ENCODE measurements at places on chromosomes 7 and 10.

GRCh38 chr10:50592961-50593418 is 30.8 kb downstream of the SGMS1 start:
- DNase-seq: no peak

GRCh38 chr10:76950354-76950753 is 687.3 kb downstream of the KCNMA1 start:
- DNase-seq: no peak

- no peak for DNase-seq
Observed at GRCh38 chr10:5742116-5742515, 57.5 kb downstream of the TASOR2 start.

GRCh38 chr10:101130984-101131961 is at the start of gene TLX1:
TLX1 (plus strand) TSS chr10:101131300; CDS start chr10:101131542, 242 bp downstream.
- DNase-seq: no peak

DNA sequence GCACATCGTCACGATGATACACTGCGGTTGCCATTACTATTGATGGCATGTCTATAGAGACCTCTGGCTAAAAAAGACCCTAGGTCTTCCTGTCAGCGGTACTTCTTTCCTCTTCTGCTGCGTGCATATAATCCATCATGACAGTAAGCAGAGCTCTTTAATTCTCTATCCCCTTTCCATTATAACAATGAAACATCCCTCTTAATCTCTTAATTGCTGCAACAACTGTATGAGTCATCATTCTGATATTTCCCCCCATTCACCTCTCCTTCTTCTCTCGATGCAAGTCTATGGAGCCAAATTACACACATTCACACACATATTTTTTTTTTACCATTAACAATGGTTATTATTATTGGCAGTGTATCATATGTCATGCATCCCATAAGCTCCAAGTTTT is 45.2 kb upstream of the AKR1E2 start:
- DNase-seq: no peak

DNA sequence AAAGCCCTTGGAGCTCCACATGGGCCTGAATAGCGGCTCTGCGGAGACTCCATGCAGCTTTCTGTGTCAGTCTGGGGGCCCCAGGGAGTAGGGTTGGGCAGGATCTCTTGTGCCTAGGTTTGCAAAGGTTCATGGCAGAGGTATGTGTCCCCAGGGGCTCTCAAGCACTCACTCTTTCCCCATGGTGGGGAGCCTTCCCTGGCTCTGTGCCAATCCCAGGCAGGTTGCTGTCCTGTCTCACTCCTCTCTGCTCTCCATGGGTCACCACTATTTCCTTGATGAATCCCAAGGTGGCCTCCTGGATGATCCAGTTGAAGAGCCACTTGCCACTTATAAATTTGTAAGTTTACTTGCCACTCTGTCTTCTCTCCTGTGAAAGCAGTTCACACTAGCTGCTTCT is 238.4 kb downstream of the CCDC7 start:
- DNase-seq: no peak

All from stimulated activated CD8-positive, alpha-beta memory T cell treated with anti-CD3 and anti-CD28 coated beads, Interleukin-15, amount 100 ng/mL, for 4 hours (primary cell).